Stomach (tissue), 19 donors: ENCODE measurements at places on chromosomes 11 and 22. TPM values are rescaled to one million over a fixed set of nuclear protein-coding genes. Genes with fewer than 3 reads are reported as not detected.

KCNJ1 gene
- not detected for total RNA-seq

IGLL5 gene
- total RNA-seq: 53.1 TPM

ISX gene
- not detected for total RNA-seq

RIC3 gene
- total RNA-seq: 29.5 TPM

MIOX gene
- not detected for total RNA-seq

HBG2 gene
- total RNA-seq: not detected

C22orf42 gene
- not detected for total RNA-seq

OR5B21 gene
- total RNA-seq: not detected

CAPN5 gene
- total RNA-seq: 110 TPM

SCUBE2 gene
- 16.9 TPM for total RNA-seq

GAL3ST3 gene
- not detected for total RNA-seq

IGLL1 gene
- total RNA-seq: 0.55 TPM

OR5P2 gene
- 15.2 TPM for total RNA-seq

TPBGL gene
- 1.2 TPM for total RNA-seq

PNPLA3 gene
- not detected for total RNA-seq

PGA5 gene
- 5.9 TPM for total RNA-seq

PLEKHB1 gene
- 5.3 TPM for total RNA-seq

RTN4R gene
- not detected for total RNA-seq

OR2AG2 gene
- 0.29 TPM for total RNA-seq

OTOG gene
- total RNA-seq: not detected

UBQLNL gene
- total RNA-seq: not detected

TMPRSS13 gene
- total RNA-seq: 1.2 TPM

DNAJB7 gene
- total RNA-seq: not detected

PTPN5 gene
- not detected for total RNA-seq

TALDO1 gene
- 85.9 TPM for total RNA-seq

CAVIN3 gene
- total RNA-seq: 57.2 TPM

INSC gene
- total RNA-seq: 23.2 TPM

YAP1 gene
- total RNA-seq: 97.1 TPM

SART1 gene
- total RNA-seq: 32.2 TPM

DGCR6 gene
- not detected for total RNA-seq

RCOR2 gene
- total RNA-seq: 1.1 TPM

KCNK4 gene
- total RNA-seq: not detected

C11orf65 gene
- not detected for total RNA-seq

HEPN1 gene
- not detected for total RNA-seq

HSPA8 gene
- 1,244 TPM for total RNA-seq

PLAAT5 gene
- 1.8 TPM for total RNA-seq

CNTF gene
- total RNA-seq: not detected

PRDM11 gene
- total RNA-seq: 139 TPM

TMEM179B gene
- 135 TPM for total RNA-seq

HEPACAM gene
- not detected for total RNA-seq

TYMP gene
- 37.5 TPM for total RNA-seq

COMMD9 gene
- total RNA-seq: 53.8 TPM

SCGB2A2 gene
- not detected for total RNA-seq

STK33 gene
- total RNA-seq: 21.3 TPM

SLC17A6 gene
- total RNA-seq: not detected

KIRREL3 gene
- total RNA-seq: 0.45 TPM

OR51B2 gene
- total RNA-seq: not detected
